NCI-H2029 treated with DMSO at 0.1 percent for 48 hours (cell line): ENCODE measurements at places on chromosomes 4 and X.
A peak's percentile ranks its signal among the peaks of the same experiment; 100 is the strongest.

- no peak for DNase-seq
Measured at GRCh38 chrX:153989973-153990655, 17.6 kb downstream of the TMEM187 start.

DNA sequence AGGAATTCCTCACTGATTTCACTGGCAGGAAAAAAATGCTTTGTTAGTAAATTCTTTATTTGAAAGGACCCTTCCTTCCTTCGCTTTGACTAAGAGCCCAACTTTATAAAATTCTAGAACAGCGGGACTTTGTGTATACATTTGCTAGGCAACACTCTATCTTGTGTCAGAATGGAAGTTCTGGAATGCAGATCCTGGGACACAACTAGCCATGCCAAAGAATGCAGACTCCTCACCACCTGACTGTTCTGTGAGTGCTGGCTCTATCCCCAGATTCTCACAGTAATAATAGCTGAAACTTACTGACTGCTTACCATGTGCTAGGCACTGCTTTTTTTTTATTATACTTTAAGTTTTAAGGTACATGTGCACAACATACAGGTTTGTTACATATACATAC is 73.3 kb upstream of the ZDHHC15 start:
- no peak for DNase-seq

- no peak for DNase-seq
Measured at GRCh38 chr4:41064953-41065352, 149.4 kb downstream of the APBB2 start.

DNA sequence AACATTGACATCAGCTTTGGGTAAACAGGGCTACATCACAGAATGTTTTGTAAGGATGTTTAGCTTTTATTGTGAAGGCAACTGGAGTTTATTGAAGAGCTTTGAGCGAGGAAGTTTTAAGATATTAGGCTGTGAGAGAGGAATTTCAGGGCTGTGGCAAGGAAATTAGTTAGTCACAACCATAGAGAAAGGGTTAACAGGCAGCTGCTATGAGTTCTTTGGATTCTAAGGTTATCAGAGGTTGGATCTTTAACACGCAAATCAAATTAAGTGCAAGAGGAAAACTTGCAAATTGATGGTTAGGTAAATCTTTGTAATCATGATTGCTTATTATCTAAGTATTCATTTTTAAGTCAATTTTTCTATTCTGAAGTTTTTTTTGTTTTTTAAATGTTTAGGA is 156.0 kb downstream of the UGT8 start:
- DNase-seq = no peak

GRCh38 chr4:146930673-146931072 is 15.0 kb downstream of the TTC29 start:
- no peak for DNase-seq

DNA sequence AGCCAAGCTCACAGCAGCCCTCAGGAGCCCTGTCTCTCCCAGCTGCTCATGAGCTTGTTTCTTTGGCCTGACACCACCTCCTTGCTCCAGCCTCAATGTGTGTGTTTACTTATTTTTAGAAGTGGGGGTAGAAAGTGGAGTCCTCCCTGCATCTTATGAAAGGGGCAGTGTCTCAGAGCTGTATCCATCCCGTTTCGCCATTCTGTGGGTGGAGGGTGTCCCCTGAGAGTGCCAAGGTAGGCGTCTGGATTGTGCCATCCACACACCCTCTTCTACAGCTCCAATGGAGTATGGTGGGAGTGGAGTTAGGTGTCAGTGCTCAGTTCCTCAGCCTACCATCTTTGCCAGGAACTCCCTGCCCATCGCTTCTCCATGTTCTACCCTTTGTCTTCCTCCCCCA is 8.3 kb downstream of the SPON2 start:
- no peak for DNase-seq

DNA sequence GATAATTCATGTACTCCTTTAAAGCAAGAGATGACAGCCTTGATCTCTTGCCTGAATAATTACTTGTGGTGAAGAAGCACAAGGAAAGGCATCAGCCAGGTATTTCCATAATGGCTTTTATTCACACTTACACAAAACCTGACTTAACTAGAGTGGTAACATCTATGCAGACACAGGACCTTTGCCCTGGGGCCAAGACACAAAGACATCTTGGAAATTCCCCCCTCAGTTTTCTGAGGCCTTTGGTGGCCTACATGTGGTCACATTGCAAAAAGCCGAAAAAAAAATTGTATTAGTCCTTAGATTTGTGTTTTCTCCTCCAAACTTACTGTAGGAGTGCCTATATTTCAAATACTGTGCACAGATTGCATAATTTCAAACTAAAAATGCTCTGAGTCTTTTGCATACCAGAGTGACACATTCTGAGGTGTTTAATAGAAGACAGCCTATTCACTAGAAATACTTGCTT is 172.4 kb downstream of the PDGFC start:
- no peak for DNase-seq

- no peak for DNase-seq
Measured at GRCh38 chr4:114277690-114278089, 298.2 kb upstream of the ARSJ start.

GRCh38 chrX:147900349-147900748 is 11.4 kb upstream of the FMR1 start:
- DNase-seq = no peak

DNA sequence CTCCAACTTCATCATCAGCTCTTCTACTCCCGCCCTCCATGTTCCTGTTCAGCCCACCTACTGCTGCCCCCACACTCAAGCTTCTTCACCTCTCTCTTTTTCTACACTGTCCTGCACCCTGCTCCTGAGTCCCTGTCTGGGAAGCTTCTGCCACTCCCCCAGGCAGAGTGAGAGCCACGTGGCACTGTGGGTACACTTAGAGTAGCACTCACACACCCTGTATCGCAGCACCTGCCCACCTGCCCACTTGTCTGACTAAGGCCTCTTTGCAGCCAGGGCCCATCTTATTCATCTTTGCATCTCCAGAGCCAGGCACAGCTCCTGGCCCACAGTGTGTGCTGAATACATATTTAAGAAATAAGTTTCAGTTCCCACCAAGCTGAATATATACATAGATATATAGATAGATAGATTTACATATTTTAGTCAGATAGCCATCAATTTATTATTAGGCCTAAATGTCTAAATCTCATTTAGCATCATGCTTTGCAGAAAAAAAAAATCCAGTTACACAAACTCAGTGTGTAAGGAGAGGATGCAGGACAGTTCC is 24.9 kb downstream of the CCDC149 start:
- no peak for DNase-seq

- no peak for DNase-seq
Measured at GRCh38 chr4:183441276-183441675, 3.2 kb upstream of the CDKN2AIP start.

GRCh38 chr4:87851332-87851731 is 18.6 kb downstream of the MEPE start:
- DNase-seq = no peak

- peak; percentile 3 for DNase-seq
Measured at GRCh38 chrX:70289793-70290770, at the start of the genes KIF4A and PDZD11. KIF4A (plus strand) TSS chrX:70290104; CDS start chrX:70290459, 355 bp downstream. PDZD11 (minus strand) TSS chrX:70289927; CDS start chrX:70289341, 586 bp downstream.

- peak; percentile 57 for DNase-seq
Measured at GRCh38 chrX:38112566-38112965, 106.2 kb downstream of the SYTL5 start.

DNA sequence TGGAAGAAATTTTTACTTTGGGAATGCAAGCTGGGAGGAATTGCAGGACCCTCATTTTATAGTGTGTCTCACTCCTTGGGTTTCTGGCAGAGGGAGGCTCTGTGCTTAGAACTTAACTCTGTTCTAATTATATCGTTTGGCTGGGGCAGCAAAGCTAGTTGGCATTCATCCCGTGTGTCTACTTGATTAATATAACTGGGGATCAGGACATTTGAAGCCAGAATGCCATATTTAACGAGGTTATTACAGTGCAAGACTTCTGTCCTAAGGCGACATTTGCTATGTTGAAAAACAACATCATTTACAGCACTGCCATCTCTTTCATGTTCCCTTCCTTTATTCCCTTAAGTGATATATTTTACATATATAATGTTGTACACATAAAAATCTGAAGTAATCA is 179.1 kb upstream of the TBC1D9 start:
- no peak for DNase-seq

DNA sequence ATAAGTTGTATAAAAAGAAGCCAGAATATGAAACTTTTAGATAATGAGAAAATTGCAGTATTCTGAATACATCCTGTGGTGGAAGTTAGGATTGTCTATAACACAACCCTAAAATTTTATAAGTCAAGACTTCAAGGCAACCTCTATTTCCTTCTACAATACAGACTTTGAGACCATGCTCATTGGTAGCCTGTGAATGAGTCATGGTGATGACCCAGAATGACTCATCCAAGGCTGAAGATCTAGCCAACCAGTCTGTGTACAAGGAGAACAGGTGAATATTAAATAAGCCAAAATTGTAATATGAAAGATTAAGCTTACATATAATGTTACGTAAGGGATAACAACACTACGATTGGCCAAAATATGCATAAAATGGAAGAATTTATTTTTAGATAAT is 475.9 kb upstream of the GALNT7 start:
- DNase-seq = no peak

DNA sequence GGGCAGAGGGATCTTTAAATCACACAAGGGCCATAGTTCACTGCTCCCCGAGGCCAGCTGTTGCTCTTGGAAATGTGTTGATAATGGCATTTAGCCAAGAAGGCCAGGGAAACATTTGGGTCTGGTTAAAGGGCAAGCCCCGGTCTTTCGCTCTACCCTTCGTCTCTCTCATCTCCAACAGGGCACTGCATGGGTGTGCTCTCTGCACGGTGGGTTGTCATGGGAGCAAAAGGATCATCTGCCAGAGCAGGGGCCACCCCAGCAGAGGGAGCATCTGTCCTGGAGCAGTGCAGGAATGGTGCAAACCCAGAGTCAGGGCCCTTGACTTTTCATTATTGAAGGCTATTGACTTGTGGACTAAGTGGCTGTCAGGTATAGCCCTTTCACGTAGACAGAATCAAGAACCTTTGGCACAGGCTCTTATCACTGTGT is 22.7 kb upstream of the PGRMC2 start:
- DNase-seq = peak; percentile 29

DNA sequence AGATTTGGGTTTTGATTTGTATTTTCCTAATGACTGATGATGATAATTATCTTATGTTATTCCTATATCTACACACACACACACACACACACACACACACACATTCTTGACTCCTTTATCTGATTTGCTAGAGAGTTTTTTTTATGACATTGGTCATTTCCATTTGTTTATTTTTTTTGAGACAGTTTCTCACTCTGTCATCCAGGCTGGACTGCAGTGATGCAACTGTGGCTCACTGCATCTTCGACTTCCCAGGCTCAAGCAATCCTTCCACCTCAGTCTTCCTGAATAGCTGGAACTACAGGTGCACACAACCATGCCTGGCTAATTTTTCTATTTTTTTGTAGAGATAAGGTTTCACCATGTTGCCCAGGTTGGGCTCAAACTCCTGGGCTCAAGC is 6.7 kb downstream of the ZNF81 start:
- DNase-seq = no peak

DNA sequence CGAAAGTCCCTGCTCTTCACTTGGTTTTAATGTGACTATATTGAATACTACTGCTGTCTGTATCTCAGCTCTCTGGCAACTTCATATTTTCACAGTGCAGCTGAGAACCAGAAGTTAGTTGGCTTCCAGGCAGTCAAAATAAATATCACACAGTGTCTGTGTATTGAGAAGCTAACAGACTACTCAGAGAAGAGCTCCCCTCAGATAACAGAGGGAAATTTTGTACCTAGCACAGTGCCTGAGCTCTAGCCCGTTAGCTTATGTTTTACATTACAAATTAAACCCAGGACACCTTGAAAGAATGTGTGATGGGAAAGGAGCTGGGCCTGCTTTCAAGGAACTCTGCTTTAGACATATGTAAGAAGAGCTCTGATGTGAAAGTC is 22.7 kb downstream of the JADE1 start:
- no peak for DNase-seq

- no peak for DNase-seq
Measured at GRCh38 chr4:175946472-175947116, 119.0 kb upstream of the WDR17 start.

DNA sequence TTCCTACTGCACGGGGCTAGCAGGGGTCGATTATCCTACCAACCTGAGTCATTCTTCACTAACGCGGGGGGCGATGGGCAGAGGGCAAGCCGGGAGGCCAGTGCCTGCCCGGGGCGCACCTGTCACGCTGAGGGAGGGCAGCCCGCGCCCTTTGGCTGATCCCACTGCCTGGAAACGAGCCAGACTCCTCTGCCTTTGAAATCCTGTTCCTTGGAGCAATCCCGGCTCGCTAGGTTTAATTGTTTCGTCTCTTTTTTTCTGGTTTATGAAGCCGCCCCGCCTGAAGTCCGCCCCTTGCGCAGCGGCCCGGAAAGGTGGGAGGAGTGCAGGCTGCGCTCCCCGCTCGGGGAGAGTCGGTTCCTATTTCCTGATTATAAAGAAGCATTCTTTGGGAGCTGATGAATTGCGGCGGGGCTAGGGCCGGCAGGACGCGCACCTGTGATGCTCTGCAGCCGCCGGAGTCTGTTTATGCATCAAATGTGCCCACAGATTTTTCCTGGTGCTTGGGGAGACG is 484.2 kb downstream of the BCOR start:
- peak; percentile 53 for DNase-seq

DNA sequence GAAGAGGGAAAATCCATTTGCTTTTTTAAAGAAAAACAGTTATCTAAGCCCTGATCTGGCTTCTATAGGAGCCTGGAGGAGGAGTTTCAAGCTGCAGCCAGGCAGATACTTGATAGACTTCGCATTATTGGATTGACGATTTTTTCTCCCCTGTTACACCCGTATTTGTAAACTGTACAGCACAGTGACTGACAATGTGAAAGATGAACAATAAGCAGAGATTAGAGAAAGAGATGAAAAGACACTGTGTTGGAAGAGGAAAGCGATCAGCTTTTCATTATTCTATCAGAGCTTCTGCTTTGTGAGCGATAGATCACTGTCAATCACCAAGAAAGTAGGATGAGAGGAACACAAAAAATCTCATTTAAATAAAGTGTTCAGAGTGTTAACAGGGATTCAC is 639.2 kb downstream of the TLL1 start:
- DNase-seq = no peak
